Naive thymus-derived CD4-positive, alpha-beta T cell (primary cell): ENCODE measurements at places on chromosomes 11 and 22. TPM values are rescaled to one million over a fixed set of nuclear protein-coding genes. Genes with fewer than 3 reads are reported as not detected.

The ZNF215 gene
- total RNA-seq: 2.4 and 3.3 TPM in 2 replicates

The TMEM86A gene
- 5.6 TPM for total RNA-seq

DNA sequence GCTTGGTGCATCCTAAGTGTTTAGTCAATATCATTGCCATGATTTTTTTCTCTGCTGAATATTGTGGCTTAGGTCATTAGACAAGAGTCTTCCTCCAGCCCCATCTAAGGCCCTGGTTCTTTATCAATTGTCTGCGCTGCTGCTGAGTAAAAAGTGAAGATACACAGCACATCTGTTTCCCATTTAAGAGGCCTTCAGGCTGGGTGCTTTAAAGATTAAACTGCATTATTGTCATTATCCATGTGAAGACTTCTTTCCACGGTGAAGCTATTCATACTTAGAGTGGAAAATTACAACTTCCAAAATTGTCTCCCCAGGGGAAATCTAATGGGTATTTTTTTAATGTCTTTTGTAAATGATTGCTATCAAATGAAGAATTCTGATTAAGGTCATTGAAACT, 719.8 kb upstream of the LRRC4C start:
- DNase-seq: no peak

The SLC3A2 gene
- 239 TPM for total RNA-seq

The GATD1 gene
- 53.4 TPM for total RNA-seq

DNA sequence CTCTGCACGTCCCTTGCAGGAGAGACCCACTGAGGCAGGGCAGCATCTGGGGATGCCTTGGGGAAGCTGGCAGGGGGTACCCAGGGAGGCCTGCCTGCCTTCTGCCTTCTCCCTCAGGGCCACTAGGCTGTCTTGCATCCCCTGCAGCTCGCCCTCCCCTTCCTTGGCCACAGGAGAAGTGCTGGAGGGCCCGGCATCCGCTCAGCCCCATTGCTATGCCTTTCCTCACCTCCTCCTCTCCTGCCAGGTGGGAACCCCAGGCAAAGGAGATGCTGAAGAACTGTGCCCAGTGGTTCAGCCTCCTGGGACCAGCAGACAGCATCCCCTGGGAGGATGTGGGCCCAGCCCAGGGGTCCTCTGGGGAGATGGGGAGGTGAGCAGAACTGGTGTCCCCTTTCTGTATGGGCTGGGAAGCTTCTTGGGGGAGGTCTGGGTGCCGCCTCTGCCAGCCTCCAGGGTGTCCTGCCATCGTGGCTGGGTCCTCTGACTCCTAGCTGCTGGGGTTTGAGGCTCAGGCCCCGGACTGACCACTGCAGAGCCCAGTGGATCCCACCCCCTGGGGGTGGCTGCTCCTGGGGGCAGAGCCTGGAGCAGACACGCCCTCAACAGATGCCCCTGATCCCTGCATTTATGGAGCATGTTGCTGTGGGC, 20.6 kb downstream of the MRGPRG start:
- DNase-seq: no peak

DNA sequence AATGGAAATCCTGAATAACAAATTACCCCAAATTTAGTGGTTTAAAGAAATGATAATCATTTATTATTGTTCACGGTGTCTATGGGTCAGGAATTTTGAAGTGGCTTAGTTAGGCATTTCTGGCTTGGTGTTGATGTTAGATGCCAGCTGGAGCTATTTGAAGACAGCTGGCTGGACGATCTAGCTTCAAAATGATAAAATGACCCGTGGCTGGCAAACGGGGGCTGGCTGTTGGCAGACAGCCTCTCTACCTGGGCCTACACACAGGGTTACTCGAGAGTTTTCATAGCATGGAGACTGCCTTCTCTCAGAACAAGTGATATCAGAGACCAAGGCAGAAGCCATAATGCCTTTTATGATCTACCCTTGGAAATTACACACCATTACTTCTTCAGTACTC, 285.2 kb downstream of the METTL15 start:
- no peak for DNase-seq

- no peak for DNase-seq
Measured at GRCh38 chr11:122048401-122048800, 67.6 kb downstream of the BLID start.

The OR10A6 gene
- total RNA-seq: not detected

DNA sequence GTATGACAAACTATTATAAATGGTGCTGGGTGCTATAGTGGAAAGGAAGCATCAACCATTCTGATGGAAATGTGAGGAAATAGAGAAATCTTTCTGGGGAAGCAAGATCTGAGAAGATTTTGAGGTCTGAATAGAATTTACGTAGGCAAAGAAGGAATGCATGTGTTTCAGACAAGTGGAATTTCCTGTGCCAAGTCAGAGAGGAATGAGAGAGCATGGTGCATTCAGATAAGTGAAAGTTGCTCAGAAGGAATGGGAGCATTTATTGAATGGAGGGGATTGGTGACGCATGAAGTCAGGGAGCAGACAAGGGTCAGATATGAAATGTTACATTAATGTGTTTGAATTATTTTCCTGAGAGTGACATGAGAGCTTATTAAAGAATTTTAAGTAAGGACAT, 725.5 kb downstream of the METTL15 start:
- no peak for DNase-seq

DNA sequence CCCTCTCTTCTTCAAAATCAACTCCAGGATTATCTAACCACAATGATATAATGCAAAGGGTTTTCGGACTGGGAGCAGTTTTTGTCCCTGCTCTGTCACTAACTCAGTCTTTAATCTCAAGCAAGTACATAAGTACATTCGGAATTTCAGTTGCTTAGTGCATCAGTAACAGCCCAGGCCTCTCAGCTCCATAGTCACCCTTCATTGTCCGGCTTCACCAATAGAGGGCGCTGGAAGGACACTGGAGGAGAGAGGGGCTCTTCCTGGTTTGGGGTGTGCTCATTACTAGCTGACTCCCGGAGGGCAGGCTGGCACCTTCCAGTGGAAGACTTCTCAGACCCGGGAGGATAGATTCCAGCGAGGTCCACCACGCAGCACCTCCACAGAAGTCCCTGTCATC, 90.4 kb upstream of the PDGFD start:
- no peak for DNase-seq

DNA sequence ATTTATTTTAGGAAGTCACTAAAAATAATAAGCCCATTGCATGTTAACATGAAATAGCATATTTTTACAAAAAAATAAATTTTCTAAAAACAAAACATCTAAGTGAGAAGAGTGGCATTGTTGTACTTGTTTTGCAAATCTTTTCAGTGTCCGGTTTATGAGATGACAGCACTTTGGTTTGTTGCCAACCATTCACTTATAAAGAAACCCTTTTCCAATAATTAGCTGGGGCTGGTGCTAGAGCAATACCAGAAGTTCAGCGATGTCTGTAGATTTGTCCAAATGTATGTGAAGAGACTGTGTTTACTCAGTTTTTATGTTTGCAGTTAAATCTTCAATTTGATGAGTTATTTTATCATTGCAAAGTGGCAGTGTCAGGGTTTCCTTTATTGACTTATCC, 22.1 kb upstream of the KRTAP5-7 start:
- no peak for DNase-seq

DNA sequence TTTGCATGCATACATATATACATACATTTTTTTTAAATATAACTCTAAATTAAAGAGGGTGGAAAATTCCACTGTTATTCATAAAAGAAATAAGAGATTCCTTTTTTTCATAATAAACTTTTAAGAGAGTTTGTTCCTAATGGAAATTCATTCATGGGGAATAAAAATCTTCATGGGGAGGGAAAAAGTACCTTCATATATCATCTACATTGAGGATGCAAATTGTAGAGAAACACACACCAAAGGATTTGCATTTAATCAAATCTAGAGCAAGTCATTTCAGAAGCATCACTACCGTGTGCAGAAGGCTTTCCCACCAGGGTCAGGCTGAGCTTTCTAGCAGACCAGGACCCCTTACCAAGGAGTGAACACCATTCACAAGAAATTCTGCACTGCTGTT, at the start of gene POU2AF2:
TSS of gene POU2AF2 (plus strand) at position 301 of the 400 bp plus-strand sequence. CDS start 129 bp downstream, outside the sequence.
- no peak for DNase-seq

- DNase-seq: no peak
Measured at GRCh38 chr11:79294845-79295731, 145.7 kb downstream of the TENM4 start.

DNA sequence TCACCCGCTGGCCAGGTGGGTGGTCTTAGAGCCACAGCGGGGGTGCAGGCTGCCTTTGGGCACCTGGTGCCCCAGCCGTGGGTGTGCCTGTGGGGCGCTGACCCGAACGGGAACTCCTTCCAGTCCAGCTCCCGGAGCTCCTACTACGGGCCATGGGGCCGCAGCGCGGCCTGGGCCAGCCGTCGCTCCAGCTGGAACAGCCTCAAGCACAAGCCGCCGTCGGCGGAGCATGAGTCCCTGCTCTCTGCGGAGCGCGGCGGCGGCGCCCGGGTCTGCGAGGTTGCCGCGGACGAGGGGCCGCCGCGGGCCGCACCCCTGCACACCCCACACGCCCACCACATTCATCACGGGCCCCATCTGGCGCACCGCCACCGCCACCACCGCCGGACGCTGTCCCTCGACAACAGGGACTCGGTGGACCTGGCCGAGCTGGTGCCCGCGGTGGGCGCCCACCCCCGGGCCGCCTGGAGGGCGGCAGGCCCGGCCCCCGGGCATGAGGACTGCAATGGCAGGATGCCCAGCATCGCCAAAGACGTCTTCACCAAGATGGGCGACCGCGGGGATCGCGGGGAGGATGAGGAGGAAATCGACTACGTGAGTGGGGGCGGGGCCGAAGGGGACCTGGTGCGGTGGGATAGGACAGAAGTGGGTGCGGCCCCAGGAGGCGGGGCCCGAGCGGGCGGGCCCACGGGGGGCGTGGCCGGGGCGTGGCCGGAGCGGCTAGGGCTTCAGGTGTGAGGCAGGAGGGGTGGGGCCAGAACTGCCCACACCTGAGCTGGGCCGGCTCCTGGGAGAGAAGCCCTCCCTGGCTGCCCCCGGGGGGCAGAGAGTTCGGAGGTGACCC, 91.5 kb downstream of the CACNA1I start:
- peak; percentile 91 for DNase-seq

DNA sequence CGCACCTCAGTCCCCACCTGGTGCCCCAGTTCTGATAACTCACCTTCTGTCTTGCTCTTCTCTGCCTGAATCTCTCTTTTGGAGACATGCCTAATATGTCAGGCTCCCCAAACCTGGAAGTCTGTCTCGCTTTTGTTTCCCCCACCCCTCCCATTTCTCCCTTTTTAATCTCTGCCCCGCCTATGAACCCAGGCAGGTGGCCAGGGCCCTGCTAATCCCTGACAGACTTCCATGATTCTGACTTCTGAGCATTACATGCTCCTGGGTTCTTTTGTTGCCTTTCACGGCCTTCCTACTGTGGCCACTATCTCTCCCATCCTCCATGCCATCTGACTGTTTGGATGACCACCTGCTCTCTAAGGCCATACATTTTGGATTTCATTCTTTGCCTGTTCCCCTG, 1120.9 kb upstream of the CCDC90B start:
- no peak for DNase-seq

The CARD18 gene
- not detected for total RNA-seq

DNA sequence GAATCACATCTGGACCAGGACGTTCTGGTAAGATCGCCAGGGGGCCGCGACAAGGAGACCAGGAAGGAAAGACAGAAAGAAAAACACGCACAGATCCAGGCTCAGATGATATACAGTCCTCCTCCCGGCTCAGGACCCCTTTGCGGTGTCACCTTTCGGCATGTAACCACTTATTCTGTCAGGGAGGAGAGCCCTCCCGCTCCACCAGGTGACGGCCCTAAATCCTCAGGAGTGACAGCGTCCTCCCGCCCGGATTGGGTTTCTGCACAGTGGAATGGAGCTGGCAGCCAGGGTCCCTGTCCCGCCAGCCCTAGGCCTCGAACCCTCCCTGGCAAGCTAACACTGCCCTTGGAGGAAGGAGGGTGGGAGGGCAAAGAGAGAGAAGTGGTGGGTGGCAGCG, 24.3 kb upstream of the KCNQ1OT1 start:
- DNase-seq: no peak

The UFD1 gene
- 84.8 and 89.6 TPM in 2 replicates for total RNA-seq

DNA sequence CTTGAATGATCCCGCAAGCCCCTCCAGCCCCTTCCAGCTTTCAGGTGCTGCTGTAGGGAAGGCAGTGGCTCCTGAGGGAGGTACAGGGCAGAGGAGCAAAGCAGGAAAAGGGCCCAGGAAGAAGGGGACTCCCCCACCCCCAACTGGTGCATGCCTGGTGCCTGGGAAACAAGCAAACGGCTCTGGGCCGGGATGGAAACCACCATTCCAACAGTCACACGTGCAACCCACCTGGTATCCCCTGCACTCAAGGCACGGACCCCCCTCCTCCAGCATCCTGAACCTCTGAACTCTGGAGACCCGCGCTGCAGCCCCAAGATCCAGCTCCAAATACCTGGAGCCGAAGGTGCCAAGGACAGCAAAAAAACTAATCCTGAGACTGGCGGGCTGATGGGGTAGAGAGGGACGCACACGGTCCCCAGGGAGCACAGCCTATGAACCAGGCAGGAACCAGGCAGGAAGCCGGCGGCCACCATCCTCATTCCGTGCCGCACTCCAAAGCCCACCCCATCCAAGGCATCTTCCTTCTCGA, 537 bp downstream of the SCN4B start:
- DNase-seq: no peak

DNA sequence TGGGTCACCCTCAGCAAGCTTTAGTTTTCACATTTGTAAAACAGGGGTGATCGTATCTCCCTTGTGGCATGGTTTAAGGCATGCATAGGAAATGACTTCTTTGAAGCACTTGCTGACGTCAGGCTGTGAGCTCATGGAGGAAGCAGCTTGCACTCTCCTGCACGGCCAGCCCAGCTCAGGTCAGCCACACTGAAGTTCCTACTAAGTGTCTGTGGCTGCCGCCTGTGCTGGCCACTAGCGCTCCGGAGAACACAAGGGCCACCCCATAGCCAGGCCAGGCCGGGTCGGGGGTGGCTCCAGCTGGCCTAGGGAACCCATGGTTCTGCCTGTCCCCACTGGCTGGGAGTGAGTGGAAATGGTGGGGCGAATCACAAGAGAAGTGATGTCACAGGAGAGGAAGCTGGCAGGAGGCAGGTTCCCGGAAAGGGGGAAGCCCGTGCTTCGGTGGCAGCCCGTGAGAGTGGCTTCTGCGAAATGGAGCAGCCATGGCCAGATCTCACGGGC, 28.2 kb downstream of the KCTD17 start:
- DNase-seq: peak; percentile 90
